ENCODE measurements at places on chromosomes 3 and 15.
A peak's percentile ranks its signal among the peaks of the same experiment; 100 is the strongest.

- no peak for DNase-seq
These were observed 8.0 kb downstream of the ZBTB20 start for GRCh38 chr3:115139072-115139471.

DNA sequence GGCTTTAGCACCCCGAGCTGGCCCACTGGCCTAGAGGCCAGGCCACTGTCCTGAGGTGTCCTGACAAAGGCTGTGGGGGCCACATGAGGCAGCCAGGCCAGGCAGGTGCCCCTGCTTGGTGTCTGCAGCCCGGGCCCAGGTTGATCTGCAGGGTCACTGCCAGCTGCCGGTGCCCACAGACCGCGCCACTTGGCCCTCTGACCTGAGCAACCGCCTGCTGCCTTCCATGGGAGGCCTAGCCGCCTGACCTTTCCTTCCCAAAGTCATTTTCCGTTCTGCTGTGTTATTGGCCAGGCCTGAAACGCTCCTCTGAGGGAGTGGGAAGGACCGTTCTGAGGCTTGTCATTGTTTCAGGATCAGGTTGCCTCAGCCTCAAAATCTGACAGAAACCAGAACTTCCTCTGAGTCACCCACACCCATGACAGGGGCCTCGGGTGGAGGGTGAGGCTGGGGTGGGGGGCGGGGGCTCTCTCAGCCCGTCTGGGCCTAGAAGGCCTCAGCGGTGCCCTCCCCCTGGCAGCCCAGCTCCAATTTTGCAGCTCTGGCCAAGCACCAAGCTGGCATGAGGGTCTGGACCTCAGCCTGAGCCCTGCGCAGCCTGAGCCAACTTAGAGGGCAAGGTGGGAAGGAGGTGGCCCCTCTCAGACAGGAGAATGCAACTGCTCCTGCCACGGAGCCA is 140.7 kb upstream of the MEF2A start:
- peak; percentile 59 for DNase-seq

DNA sequence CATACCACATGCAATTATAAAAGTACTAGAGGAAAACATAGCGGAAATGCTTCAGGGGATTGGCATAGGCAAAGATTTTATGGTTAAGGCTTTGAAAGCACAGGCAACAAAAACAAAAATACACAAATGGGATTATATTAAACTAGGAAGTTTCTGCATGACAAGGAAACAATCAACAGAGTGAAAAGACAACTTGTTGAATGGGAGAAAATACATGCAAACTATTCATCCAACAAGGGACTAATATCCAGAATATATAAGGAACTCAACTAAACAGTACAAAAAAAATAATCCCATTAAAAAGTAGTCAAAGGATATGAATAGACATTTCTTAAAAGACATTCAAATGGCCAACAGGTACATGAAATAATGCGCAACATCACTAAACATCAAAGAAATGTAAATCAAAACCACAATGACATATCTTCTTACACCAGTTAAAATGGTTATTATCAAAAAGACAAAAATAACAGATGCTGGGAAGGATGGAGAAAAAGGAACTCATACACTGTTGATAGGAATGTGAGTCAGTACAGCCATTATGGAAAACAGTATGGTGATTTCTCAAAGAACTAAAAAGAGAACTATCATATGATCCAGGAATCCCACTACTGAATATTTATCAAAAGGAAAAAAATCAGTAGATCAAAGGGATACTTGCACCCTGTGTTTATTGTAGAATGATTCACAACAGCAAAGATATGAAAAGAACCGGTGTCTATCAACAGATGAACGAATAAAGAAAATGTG is 39.1 kb downstream of the COPS2 start:
- no peak for DNase-seq

- DNase-seq: no peak
These were observed 35.6 kb upstream of the PYDC2 start for GRCh38 chr3:191425322-191425734.

DNA sequence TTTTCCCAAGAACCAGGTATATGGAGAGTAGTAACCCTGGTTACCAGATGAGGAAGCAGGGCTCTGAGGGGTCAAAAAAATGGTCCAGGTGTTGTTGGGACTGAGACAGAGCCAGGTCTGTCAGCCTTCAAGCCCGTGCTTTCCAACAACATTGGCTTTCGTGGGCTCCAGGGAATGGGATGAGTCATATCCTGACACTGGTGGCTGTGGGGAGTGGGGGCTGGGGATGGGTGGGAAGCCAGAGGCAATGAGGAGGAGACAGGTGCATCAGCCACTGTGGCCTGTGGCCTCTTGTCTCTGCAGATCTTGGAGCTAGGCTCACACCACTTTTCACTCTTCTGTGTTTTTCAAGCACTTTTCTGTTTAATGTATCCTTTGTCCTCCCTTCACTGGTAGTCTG is 38.2 kb downstream of the CORO2B start:
- no peak for DNase-seq

DNA sequence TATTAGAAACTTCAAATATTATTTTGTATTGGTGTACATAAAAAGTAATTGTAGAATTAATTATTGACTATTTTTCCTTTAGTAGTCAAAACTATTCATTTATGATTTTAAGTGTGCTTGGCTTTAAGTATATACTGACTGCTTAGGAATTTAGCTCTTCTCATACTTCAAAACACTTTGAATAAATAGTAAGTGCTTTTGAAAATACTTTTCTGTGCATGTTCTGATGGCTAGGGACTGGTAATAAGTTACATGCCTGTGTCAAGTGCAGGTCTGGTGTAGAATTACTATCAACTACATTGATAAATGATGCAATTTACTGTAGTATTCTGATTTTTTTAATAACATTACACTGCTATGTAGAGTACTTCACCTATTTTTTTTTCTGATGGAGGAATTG is 397.6 kb upstream of the SGO1 start:
- no peak for DNase-seq

DNA sequence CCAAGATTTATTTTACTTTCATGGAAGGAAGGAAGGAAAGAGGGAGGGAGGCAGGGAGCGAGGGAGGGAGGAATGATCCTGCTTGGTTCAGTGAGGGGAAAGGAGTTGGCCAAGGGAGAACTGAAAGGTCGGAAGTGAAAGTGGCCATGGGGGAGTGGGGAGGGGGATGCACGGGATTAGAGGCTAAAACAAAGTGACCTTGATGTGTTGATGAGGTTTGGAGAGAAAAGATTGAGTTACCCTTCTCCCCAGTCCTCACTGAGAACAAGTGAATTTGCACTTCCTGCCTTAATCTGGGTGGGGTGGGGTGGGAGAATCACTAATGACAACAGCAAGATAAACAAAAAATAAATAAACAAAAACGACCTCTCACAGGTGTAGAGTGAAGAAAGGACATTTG is 212.0 kb upstream of the TLE3 start:
- DNase-seq: no peak

- no peak for DNase-seq
These were observed 354.5 kb upstream of the KCNMB2 start for GRCh38 chr3:178181784-178182183.

- DNase-seq: no peak
These were observed 82.6 kb upstream of the MAGI1 start for GRCh38 chr3:66121318-66121717.

DNA sequence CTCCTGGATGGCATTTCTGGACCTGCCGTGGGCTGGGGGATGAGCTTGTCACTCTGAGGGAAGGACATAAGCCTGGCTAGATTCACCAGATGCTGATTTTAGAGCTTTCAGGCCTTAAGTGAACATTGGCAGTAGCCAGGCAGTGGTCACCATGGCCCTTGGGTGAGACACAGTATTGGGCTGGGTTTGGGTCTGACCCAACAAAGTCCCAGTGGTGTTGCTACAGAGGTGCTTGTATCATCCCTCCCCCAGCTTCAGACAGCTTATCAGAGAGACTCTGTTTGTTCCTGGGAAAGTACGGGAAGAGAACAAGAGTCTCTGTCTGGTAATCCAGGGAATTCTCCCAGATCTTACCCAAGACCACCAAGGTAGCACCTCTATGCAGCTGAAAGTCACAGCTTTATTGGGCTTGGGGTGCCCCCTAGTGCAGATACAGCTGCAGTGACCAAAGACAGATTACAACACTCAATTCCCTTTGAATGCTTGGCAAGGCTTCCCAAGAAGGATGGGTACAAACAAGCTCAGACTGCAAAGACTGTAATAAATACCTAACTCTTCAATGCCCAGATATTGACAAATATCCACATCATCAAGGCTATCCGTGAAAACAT is 9.8 kb upstream of the RUVBL1 start:
- peak; percentile 56 for DNase-seq

- DNase-seq: no peak
These were observed 14.8 kb downstream of the GMPS start for GRCh38 chr3:155885292-155885691.

GRCh38 chr15:35191783-35192182 is 106.7 kb upstream of the NANOGP8 start:
- no peak for DNase-seq

DNA sequence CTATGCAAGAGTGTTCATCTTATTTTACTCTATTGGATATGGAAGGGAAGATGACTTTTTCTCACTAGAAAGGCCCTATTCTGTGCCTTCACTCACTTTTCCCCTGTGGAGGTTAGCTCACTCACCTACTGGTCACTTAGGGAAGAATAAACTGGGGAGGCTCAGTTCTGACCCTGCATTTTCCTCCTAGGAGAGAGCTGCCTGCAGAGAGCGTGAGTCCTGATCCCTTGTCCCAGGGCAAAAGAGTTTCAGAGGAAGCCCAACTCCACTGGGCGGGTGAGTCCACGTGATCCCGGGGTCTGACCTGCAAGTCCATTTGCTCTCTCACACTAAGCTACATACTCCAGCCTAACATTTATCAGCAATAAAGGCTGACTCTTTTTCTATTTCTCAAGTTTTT is 8.4 kb downstream of the MORC1 start:
- DNase-seq: no peak

- no peak for DNase-seq
These were observed 37.4 kb downstream of the WWTR1 start for GRCh38 chr3:149620291-149621020.

DNA sequence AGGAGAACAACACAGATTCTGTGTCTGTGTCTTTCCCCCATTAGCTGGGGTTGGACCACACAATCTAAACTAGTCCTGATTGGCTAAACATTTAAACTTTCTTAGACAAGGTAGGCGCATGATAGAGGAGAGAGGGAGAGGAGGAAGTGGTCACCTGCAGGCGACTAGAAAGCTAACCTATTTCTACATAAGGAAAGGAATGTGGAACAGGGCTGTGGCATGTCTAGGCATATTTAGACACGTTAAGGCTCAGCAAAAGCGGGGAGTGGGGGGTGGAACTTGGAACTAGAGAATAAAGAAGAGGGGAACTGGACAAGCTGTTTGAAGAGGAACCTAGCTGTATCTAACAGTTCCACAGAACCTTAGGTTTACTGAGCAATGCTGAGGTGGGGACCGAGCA is 12.8 kb downstream of the LRRC28 start:
- DNase-seq: no peak

GRCh38 chr3:166478356-166478755 is 641.1 kb upstream of the BCHE start:
- DNase-seq: no peak

- no peak for DNase-seq
These were observed 124.4 kb downstream of the HCN4 start for GRCh38 chr15:73244333-73244732.

- DNase-seq: no peak
These were observed 12.8 kb upstream of the SETMAR start for GRCh38 chr3:4290272-4290893.

- DNase-seq: no peak
These were observed 7.0 kb downstream of the SFMBT1 start for GRCh38 chr3:53038679-53039375.

DNA sequence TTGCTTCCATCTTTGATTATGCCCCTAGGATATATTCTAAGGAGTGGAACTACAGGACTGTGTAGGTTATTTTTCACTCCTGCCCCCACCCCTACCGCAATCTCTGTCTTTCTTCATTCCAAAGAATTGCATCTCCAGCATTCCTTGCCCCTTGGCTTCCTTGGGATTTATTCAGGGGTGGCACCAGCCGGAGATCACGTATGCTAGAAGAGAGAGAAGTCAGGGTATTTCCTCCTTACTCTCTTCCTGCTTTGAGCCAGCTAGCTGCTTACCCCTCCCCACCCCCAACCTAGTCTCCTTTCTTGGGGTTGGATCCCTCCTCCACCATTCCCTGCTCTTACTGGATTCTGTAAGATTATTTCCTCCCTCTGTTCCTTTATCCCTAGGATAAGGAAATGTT is 35.0 kb upstream of the DENND4A start:
- no peak for DNase-seq

DNA sequence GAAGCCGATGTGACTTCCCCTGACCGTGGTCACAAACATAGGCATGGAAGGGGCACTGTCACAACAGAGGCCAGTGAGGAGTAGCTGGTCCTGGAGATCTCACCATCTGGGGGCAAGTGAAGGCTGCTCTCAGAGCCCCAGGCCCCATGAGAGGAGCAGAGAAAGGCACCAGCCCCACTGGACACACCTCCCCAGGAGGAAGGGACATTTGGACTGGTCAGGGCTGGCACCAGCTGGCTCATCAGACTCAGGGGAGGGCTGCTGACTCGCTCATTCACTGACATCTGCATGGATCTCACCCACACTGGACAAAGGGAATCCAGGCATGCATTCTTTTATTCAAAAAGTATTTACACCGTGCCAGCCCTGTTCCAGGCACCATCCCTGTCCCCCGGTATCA is 26.8 kb downstream of the ESYT3 start:
- DNase-seq: no peak

- DNase-seq: no peak
These were observed 100.9 kb downstream of the P3H2 start for GRCh38 chr3:190019844-190020243.

DNA sequence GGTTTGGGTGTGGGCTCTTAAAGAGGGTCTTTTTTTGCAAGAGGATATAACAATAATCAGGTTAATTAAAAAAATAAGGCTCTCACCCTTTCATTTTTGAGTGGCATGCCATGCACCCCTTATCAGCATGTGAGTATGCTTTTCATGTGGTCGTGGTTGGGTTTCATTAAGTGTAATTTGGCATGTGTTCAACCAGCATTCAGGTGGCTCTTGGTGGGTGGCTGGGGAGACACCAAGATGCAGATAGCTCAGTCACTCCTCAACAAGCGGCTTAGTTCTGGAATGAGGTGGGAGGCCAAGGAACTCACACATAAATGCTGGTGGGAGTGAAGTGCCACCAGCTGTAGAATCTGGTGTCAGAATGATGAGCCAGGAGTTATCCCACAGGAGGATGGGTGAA is 66.8 kb downstream of the FLNB start:
- DNase-seq: no peak

- no peak for DNase-seq
These were observed 588.0 kb downstream of the SQOR start for GRCh38 chr15:46222826-46223225.

- DNase-seq: no peak
These were observed 20.6 kb upstream of the TMC3 start for GRCh38 chr15:81394603-81395002.

Data from activated T-cell treated with anti-CD3 and anti-CD28 coated beads, Interleukin-2, amount 50 U/mL, for 1 hour (primary cell).